OCI-LY7 (cell line): ENCODE measurements at places on chromosomes 1 and 21. TPM values are rescaled to one million over a fixed set of nuclear protein-coding genes. Genes with fewer than 3 reads are reported as not detected.
A peak's percentile ranks its signal among the peaks of the same experiment; 100 is the strongest.

Gene ID3
- 621 and 629 TPM in 2 replicates for total RNA-seq

Gene KIAA1614
- total RNA-seq = 0.80 TPM in 1 of 2 replicates, not detected in the other

Gene TNFSF18
- not detected in 2 replicates for total RNA-seq

Gene SLAMF6
- total RNA-seq = 65.1 and 72.4 TPM in 2 replicates

Gene FOXD2
- total RNA-seq = 0.49 and 0.52 TPM in 2 replicates

Gene FLVCR1
- total RNA-seq = 16.5 and 21.2 TPM in 2 replicates

Gene ACTRT2
- total RNA-seq = not detected in 2 replicates

Gene WDR26
- 77.5 and 78.3 TPM in 2 replicates for total RNA-seq

Gene PRCC
- total RNA-seq = 81.5 and 82.9 TPM in 2 replicates

DNA sequence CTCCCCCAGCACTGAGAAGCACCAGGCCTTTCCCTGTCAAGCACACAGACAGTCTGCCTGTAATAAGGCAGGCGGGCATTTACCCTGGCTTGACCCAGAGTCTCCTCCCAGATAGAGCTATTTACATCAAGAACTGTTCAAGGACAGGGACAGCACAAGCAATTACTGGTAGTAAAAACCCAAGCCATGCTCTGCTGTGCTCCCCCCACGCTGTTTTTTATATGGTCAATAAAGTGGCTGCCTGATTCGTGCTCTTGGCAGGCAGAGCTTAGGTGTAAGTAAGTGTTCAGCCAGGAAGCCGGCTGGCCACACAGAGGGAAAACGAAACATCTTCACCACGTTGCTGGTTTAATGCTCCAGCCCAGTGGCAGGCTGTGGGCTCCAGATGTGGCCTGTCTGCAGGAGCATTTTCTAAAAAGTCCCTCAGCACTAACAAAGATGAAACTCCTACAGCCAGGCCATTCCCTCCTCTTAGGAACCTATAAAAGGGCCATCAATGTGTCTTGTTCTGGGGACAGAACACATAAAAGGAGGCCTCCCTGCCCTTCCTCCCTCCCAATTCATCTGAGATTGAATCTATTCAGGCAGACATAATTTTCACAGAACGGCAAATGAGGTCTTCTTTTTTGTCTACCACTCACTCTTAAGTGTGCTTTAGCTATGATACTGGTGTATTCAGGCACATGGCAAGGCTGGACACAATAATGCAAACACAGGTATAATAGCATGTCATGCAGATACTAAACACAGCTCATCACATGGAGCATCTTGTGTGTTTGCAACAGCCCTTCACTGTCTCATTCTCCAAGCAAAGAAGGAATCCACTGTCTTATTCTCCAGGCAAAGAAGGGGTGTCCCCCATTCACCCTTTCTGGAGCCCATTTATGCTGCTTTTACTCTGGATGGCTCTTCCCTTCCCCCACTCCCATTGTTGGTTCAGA lies 378.9 kb downstream of the HHAT start:
- DNase-seq = no peak

DNA sequence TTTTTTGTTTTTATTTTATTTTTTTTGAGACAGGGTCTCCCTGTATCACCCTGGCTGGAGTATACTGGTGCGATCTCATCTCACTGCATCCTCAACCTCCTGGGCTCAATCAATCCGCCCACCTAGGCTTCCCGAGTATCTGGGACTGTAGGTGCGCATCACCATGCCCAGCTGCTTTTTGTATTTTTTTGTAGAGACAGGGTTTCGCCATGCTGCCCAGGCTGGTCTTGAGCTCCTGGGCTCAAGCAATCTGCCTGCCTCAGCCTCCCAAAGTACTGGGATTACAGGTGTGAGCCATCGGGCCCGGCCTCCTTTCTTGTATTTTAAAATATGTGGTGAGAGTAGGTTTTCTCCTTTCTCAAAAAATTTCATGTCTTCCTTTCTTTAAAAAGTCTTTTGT lies 122.6 kb downstream of the XPR1 start:
- no peak for DNase-seq

DNA sequence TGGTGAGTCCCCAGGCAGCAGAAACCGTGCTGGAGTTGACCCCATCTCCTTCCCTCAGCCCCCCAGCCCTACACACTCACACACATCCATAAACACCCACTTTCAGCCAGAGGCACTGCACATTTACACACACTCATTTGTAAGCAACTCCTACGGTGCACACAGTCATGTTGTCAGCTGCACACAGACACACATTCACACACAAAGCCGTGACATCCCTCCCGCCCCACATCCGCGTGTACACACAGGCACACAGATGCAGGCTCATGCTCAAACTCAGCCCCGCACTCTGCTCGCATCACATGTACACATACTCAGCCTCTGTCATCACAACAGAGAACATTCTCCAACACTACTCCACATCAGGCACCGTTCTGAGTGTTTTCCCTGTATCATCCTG lies 47.6 kb downstream of the LACTBL1 start:
- no peak for DNase-seq

DNA sequence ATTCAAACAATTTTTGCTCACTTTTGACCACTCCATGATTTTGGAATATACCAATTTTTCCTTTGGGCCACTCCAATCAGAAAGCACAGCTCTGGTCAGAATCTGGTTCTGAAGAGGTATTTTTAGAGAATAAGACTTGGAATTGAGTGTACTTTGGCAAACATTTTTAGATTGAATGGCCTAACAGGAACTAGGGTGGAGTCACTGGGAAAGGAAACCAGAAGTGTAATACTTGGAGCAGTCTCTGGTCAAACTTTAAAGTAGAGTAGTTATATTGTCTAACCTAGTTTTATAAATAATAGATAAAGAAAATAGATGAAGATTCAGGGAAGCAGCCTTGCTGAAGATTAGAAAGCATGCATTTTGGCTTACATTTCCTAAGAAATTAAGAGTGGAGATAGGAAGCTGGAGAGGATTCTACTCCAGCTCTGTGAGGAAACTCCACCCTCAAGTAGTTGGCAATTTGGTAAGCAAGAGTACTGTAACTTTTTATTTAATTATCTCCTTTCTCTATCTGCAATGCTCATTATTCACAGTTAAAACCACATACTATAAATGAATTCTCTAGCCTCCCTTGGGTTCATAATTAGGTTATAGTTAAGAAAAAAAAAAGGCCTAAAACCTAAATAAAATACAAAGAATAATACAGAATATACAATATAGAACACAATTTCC lies 15.8 kb downstream of the STIL start:
- no peak for DNase-seq

DNA sequence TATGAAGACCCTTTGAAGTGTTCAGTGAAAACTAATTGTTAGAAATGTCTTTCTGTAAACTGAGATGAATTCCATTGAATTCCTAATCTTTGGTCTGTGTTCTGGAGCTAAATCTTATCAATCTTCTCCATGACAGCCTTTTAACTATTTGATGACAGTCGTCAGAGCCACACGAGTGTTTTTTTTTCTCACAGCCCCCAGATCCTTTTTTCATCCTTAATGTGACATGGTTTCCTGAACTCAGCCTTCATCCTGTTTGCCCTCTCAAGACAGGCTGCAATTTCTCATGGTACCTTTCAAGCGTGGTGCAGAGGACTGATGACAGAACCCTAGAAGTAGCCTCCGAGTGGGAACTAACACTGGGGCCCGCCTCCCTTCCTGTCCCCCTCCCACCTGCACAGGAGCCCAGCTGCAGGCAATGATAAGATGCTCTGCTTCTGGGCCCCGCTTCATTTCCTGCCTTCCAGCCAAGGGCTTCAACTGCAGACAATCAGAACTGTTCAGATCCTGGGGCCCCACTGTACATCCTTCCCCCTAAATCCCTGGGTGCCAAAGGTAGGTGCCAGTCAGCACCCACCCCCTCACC lies 114.6 kb upstream of the VAV3 start:
- peak; percentile 88 for DNase-seq

GRCh38 chr1:230994860-230995259 lies 16.0 kb downstream of the ARV1 start:
- DNase-seq = no peak

GRCh38 chr1:209497729-209498128 lies 85.8 kb upstream of the CAMK1G start:
- DNase-seq = no peak

DNA sequence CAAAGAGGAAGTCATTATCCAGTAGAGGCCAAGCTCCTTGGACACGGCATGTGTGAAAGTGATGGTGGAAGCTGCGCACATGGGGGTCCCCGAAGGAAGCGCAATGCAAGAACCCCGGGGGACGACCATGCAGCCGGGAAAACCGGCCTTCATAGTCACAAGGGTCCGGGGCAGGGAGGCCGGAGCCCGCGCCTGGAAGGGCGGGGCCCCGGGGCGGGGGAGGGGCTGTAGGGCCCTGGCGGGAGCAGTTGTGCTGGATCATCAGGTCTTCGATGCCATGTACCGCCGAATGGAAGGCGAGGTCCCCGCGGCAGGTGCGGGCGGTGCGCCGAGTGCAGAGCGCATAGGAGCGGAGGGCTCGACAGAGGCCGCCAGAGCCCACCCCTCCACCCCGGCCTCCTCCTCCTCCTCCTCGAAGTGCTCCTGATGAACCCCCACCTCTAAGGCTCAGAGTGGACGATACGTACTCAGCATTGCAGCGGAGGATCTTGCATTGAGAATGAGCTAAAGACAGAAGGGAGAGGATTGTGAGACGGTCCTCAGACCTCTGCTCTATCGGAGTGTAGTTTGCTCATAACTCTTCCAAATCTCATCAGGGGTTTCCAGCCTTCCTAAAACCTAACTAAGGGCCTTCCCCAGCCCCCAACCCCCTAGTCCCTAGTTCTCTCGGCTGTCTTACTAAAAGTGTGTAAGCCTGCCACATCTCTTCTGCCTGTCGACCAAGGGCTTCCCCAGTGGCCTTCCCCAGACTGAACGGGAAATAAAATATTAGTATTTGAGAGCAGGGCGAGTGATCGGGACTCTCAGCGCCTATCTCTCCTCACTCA lies 2.1 kb downstream of the HJV start:
- no peak for DNase-seq

- DNase-seq = no peak
Measured at GRCh38 chr1:11487196-11487751, 8.3 kb downstream of the DISP3 start.

- DNase-seq = no peak
Measured at GRCh38 chr1:224996266-224996665, 66.8 kb downstream of the DNAH14 start.

DNA sequence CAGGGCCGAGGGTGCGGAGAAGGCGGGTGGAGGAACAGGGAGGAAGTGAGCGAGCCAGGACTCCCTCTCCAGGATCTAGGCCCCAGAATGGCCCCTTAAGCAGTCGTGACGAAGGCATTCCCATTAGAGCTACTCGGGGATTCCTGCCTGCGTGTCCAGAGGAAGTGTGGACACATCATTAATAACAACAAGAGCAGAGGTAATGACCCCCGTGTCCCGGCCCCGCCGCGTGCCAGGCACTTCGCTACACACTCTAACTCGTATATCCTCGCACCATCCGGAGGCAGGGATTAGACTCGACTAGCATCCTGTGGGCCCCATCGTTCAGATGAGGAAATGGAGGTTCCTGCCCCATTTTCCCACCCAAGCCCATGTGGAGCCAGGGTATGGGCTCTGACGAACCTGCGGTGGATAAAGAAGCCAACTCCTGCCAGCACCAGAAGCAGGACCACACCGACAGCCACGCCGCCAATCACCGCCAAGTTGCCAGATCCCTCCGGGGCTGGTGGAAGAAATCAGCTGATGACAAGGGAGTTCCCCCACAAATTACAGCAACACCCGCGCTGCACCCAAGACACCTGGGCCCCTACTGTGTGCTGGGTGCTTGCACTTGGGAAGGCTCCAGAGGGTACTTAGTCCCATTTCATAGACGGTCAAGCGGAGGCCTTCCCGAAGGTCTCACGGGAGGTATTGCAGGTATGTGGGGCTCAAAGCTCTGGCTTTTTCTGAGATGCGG lies 21.6 kb downstream of the EPHA2 start:
- no peak for DNase-seq

- DNase-seq = no peak
Measured at GRCh38 chr1:156342166-156342955, 4.0 kb downstream of the TSACC start.

- peak; percentile 73 for DNase-seq
Measured at GRCh38 chr1:156151093-156151688, 2.2 kb upstream of the SEMA4A start.

DNA sequence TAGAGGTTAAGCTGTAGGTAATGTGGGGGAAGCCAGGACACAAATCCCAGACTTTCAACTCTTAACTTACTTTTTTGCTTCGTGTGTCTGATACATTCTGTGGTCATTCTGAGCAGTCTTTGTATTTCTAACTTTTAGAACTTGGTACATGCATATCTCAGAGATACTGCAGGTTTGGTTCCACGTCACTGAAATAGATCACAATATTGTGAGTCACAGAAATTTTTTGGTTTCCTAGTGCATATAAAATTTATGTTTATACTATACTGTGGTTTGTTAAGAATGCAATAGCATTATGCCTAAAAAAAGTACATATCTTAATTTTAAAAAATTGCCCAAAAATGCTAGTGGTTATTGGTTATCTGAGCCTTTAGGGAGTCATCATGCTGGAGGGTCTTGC lies 3.2 kb downstream of the URB2 start:
- DNase-seq = no peak

DNA sequence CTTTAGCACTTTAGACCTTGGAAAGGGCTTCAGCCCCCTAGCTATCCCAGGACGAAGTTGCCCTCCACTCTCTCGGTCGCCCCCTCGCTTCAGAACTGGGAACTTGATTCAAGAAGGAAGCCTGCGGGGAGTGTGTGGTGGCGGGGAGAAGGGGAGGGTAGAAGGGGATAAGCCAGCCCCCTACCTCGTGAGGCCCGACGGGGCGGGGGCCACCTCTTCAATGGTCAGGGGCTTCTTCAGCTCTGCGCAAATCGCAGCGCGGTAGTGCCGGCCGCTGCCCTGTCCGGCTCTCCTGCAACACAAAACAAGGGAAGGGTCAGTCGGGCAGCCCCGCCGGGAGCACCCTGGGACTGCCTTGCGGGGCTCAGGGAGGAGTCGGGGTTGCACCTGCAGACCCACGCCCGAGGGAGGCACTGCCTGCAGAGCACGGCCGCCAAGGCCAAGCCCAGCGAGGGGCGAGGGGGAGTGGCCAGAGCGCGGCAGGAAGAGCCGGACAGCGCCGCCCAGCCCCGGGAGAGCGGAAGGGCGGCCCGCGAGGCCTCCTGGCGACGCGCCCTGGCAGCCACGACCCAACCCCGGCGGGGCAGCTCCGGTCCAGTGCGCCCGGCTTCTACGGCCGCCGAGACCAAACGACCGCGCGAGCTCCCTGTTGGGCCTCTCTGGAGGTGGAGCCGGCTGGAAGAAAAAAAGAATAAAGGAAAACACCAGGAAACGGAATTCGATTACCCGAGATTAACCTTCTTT lies 56.2 kb upstream of the RASAL2 start:
- DNase-seq = no peak

- no peak for DNase-seq
Measured at GRCh38 chr1:24584171-24584647, 28.3 kb downstream of the NCMAP start.

DNA sequence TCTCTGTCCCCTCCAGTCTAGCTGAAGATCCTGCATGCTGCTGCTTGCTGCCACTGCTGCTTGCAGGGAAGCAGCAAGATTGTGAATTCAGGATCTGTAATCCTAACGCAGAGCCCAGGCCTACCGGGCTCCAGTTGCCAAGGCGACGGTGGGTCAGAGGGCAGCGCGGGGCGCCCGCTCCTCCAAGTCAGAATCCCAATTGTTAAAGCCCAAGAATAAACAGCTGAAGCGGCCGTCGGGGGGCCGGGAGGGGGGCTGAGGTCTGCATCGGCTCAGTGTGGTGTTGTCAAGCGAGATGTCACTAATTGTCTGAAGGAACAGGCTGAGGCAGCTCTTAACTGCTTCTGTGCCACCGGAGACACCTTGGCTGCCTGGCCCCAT lies 36.8 kb downstream of the AHDC1 start:
- no peak for DNase-seq

GRCh38 chr1:165467706-165468105 lies 22.8 kb upstream of the RXRG start:
- no peak for DNase-seq
